ENCODE measurements at places on chromosomes 5 and 9.

DNA sequence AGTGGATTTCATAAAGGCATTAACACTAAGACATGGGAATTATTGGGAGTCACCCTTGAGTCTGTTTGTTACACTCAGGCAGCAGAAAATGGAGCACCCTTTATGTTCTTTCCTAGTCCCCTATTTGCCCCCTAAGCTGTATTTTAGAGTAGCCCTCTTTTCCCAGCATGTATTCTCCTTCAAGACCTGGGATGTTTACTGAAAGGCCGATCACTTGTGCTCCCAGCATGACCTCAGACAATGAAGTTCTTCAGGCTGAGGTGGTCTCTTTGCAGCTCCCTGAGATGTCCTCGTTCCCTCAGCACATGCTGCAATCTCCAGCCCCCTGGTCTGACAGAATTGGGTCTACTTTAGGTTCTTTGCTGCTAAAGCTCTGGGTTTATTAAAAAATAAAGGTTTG, 169.7 kb downstream of the YTHDC2 start:
- DNase-seq = no peak

DNA sequence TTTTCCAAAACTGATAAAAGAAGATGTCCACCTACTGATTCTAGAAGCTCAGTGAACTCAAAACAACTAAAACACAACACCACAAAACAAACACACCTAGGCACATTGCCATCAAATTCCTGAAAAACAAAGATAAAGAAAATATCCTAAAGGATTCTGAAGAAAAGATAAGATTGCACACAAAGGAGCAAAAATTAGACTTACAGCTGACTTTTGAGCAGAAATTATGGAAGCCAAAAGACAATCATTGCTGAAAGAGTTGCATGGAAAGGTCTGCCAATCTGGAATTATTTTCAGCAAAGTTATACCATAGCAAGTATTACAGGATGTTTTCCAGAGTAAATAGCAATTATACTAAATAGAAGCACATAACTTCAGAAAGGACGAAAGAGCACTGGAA, 128.2 kb upstream of the IRX2 start:
- DNase-seq = no peak

- DNase-seq = no peak
These were observed 76.4 kb upstream of the CKMT2 start for GRCh38 chr5:81156732-81157131.

DNA sequence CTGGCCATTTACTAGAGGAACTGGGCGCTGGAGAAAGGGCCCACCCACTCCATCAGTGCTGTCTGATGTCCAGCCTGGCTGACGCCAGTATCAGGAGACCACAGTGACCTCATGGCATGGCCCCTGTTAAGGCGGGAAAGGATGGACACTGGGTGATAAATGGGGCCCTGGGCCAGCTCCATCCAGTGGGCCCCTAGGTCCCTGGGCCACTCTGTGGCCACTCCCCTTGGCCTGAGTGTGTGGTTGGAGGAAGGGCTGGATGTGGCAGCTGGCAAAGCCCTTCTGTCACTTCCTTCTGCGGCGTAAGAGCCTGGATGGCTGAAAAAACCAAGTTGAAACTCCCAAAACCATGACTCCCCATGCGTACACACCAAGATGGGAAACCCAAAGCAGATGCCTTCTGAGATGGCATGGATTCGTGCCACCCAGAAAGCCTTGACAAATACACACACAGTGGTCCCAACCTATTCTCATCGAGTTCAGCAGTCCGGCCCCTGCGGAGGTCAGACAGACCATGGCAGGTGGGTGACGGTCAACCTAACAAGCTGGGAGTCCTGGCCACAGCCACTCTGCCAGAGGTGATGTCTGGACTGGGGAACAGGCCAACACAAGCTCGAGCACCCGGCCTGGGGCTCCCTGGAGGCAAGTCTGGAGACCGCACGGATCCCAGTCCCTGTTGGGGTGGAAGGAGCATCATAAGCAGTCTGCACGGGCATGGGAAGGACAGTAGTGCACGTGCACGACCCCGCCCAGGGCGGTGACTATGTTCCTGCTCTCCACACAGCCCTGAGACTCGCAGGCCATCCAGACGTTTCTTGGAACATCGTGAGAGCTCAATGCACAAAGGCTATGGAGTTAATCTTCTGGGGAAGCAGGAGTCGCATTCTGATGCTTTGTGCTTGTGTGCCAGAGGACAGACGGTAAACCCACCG, 45.2 kb upstream of the NOTCH1 start:
- no peak for DNase-seq

- DNase-seq = no peak
These were observed 6.2 kb downstream of the NEK6 start for GRCh38 chr9:124263800-124264426.

- DNase-seq = no peak
These were observed 37.1 kb downstream of the DNAJB5 start for GRCh38 chr9:35026671-35027070.

DNA sequence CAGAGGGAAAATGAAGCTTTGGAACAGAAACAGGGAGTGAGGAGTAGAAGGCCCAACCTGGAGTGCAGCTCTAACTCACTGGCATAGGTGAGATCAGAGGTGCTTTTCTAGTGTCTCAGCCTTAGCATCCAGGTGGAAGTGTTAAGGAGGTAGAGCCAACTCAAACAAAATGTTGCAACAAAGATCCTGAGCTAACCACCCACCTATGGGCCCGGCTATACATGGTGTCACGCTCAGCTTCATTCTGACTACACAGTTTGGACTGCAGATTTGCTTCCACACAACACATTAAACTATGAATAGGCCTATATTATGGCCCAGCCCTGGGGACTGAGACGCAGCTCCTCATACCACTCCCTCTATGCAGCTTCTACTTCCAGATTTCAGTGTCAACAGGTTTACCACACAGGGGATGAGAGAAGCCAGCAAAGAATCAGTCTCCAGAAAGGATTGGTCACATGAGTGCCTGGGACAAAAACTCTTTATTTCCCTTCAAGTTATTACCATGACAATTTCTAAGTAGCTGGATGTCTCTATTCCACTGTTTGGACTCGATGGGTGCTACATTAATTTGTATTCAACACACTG, 9.0 kb downstream of the C5orf63 start:
- no peak for DNase-seq

GRCh38 chr5:124439609-124440008, 306.8 kb downstream of the ZNF608 start:
- DNase-seq = no peak

DNA sequence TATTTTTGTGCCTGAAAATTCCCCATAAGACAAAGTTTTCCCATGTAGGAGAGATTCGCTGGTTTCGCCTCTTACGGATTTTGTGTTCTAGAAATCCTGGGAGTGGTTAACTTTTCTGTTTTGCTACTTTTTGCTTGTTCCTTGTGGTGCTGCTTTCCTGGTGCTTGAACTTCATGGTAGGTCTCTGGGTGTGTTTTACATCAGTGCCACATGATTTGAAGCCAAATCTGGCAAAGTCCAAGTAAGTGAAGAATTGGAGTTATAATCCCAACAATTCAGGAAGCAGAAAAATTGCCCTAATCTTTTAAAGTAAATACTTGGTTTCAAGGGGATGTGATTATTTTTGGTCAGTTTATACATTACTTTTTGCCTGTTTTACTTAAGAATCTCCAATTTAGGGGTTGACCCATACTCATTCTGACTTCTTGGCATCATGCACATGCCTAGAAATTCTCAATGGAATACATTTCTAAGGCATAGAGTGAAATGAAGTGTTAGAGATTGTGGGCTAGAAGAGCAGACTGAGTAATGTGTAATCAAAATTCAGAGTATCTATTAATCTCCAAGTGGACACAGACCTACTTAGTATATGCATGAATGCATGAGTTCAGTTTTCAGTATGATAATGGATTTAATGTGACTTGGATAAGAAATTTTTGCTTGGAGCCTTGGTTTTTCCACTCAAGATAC, 189.7 kb downstream of the CSNK1G3 start:
- DNase-seq = no peak

GRCh38 chr9:93212409-93212808, 28.5 kb downstream of the WNK2 start:
- no peak for DNase-seq

GRCh38 chr5:127085371-127085770, 12.1 kb upstream of the C5orf63 start:
- DNase-seq = no peak

- DNase-seq = no peak
These were observed 17.6 kb downstream of the TRMO start for GRCh38 chr9:97904725-97905124.

- DNase-seq = peak; percentile 40
These were observed 24.9 kb downstream of the SNX24 start for GRCh38 chr5:122870219-122870856.

- no peak for DNase-seq
These were observed 34.0 kb upstream of the CKS2 start for GRCh38 chr9:89277043-89277442.

DNA sequence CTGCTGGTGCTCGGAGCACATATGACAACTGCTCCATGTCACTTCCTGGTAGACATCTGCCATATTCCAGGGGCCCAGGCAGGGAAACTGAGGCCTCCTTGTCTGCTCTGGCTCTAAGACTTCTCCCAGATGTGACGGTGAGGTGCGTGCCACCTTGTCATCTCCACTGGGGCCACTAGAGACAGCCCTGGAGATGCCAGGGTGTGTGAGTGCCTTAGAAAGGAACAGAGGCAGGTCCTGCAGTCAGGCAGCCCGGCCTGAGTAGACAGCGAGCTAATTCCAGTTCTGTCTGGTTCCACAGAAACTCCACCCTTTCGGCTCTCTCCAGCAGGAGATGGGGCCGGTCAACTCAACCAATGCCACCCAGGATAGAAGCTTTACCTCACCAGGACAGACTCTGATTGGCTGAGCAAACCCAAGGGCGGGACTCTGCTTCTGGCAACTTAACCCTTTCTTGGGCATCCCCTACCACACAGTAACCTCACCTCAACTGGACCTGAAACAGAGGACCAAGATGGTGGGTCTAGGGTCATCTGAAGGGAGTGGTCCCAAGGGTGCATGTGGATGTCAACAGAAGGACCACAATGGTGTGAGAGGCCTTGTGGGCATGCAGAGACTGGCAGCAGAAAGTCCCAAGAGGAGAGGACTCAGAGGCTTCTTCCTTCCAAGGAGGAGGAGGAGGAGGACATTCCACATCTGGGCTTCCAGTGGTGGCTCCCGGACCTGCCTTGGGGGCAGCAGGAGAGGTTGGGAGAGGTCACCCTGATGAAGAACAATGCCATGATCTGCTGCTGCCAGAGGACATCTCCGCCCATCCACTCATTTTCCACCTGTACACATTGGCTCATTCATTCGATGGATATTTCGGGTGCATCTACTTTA, 77.7 kb downstream of the RGS3 start:
- DNase-seq = no peak

DNA sequence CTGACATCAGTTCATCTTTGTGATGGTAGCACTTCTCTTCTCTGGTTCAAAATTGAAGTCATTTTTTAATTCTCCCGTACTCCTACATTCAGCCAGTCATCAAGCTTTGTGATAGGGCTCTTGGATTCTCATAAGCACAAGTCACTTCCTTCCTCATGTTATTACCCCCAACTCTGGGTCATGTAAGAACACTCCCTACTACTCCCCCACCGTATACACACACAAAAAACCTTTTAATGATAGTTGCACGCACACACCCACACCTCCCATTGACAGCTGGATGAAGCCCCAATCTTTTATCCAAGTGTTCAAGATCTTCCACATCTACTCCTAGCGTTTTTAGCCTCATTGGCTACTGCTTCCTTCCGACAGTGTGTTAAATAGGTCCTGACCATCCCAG, 16.8 kb downstream of the KDM3B start:
- no peak for DNase-seq

GRCh38 chr5:38135486-38136039, 122.8 kb upstream of the EGFLAM start:
- DNase-seq = no peak
